ENCODE measurements at places on chromosomes 6 and 20.

DNA sequence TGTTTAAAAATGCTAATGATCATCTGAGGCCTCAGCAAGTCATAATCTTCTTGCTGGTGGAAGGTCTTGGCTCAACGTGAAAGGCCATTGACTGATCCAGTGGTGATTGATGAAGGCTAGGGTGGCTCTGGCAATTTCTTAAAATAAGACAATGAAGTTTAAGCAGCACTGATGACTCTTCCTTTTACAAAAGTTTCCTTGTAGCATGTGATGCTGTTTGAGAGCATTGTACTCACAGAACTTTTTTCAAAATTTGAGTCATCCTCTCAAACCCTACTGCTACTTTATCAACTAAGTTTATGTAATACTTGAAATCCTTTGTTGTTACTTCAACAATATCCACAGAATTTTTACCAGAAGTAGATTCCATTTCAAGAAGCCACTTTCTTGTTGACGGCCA lies 382.3 kb downstream of the ESR1 start:
- DNase-seq, result no peak

DNA sequence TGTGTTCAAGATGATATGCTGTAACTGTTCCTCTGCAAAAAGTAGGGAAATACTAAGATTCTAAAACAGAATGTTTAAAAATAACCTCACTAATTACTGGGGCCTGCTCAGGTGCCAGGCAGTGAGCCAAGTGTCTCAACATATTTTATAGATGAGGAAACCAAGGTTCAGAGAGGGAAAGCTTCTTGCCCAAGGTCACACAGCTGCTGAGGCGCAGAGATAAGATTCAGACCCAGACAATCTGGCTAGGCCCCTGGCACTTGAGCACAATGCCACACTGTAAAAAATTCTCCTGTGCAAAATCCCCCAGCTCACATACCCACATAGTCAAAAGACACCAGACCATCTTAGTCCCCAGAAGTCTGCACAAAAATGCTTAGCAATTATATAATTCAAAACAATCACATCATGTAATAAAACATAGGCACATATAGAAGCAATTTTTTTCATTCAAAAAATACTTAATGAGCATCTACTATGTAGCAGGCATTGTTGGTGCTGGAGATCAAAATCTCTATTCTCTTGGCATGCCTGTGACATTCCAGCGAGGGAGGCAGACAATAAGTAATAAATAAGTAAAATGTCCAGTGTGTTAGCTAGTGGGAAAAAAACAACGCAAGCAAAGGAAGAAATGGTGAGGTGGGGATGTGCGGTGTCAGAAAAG lies 10.3 kb downstream of the PREX1 start:
- no peak for DNase-seq

DNA sequence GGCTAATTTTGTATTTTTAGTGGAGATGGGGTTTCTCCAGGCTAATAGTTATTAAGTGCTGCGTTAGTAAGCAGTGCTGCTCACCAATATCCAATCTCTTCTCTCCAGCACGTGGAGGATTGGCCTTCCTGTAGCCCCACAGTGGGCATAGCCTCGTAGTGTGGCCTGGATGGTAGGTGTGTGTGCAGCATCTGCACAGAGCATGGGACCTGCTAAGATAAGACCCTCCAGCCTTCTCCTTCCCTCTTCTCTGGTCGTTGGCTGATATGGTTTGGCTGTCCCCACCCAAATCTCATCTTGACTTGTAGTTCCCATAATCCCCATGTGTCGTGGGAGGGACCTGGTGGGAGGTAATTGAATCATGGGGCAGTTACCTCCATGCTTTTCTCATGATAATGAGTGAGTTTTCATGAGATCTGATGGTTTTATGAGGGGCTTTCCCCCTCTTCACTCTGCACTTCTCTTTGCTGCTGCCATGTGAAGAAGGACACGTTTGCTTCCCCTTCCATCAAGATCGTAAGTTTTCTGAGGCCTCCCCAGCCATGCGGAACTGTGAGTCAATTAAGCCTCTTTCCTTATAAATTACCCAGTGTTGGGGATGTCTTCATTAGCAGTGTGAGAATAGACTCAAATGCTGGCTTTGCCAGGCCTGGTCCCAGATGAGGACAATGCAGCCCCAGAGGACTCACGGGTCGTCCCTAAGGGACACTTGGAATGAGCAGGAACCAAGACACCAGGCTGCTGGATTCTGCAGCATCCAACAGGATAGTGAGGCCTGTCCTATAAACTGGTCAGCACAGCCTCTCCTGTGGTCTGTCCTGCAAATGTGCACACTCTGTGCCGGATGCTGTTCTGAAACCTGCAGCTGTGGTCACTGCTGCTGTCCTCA lies 63.4 kb upstream of the AFDN start:
- no peak for DNase-seq

DNA sequence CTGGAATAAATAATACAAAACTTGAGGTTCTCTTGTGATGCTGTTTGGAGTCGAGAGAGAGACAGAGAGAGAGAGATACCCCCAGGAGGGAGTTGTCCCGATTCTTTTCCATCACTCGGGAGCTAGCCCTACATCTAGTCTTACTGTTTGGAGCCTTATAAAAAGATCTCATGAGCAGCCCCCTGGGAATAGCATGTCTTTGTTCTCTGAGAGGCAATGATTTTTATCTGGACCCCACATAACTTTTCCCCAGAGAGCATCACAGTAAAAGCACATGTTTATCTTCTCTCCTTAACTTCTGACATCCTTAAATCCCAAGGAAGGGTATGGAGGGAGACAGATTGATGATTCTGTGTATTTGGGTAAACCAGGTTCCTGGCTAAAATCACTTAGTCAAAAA lies 20.9 kb upstream of the HLA-DOA start:
- no peak for DNase-seq

GRCh38 chr20:32995802-32996201 lies 8.4 kb downstream of the SUN5 start:
- no peak for DNase-seq

All from BE2C (cell line).